ENCODE measurements at places on chromosomes 4 and X.

GRCh38 chr4:95091272-95091671 lies 333.5 kb downstream of the BMPR1B start:
- no peak for DNase-seq

DNA sequence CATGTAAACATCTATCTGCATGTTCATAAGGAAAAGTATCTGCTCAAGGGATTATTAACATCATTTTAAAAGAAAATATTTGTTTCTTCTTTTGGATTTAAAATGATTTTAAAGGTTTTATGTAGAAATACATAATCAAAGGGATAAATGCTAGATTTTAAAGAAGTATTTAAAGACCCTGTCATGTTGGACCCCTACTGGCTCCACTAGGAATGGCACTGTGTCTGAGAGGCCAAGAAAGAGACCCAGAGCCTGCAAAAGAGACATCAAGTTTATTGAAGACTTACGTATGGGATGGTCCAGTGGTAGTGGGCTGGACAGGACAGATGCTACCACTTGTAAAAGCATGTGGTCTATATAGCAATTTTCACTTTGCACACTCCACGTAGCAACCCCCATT lies 78.7 kb upstream of the PCDH18 start:
- no peak for DNase-seq

DNA sequence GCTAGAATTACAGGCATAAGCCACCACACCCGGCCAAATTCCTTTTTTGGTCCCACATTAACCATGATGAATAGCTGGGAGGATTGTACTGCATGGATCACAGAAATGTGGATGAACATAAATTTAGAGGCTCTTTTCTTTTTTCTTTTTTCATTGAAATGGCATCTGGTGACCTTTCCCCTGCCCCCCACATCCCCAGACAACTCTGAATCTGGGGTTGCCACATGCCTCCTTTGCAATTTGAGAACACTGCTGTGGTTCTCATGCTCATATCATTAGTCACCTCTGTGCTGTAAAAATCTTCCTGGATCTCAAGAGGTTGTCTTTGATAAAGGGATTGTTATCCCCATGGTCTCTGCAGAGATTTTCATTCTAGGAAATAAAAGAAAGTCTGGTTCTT lies 22.8 kb upstream of the FMR1NB start:
- DNase-seq, result no peak

- no peak for DNase-seq
These were observed 537.3 kb upstream of the FTHL17 start for GRCh38 chrX:31609130-31609529.

- no peak for DNase-seq
These were observed 3.8 kb downstream of the TET2 start for GRCh38 chr4:105150503-105150902.

DNA sequence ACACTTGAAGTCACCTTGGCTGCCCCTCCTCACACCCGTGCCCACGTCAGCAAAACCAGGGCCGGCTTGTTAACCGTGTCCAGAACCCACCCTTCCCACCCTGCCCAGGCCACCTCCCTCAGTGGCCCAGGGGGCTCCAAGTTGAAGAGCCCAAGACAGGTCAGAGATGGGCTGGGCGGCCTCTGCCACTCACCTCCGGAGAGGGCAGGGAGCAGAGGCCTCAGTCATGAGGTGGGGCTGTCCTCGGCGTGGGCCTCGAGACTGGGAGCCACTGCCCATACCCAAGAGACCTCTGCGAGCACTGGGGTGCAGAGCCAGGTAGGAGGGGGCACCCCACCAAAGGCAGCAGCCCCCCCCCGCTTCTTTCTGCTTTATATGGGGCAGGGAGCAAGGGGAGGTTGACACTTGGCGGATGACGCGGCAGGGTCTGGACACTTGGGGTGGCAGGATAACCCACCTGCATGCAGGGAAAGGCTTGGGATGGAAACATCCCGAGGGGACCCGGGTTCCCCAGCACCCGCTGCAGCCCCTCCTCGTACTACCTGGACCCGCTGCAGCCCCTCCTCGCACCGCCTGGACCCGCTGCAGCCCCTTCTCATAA lies 38.0 kb upstream of the SPON2 start:
- DNase-seq, result no peak

DNA sequence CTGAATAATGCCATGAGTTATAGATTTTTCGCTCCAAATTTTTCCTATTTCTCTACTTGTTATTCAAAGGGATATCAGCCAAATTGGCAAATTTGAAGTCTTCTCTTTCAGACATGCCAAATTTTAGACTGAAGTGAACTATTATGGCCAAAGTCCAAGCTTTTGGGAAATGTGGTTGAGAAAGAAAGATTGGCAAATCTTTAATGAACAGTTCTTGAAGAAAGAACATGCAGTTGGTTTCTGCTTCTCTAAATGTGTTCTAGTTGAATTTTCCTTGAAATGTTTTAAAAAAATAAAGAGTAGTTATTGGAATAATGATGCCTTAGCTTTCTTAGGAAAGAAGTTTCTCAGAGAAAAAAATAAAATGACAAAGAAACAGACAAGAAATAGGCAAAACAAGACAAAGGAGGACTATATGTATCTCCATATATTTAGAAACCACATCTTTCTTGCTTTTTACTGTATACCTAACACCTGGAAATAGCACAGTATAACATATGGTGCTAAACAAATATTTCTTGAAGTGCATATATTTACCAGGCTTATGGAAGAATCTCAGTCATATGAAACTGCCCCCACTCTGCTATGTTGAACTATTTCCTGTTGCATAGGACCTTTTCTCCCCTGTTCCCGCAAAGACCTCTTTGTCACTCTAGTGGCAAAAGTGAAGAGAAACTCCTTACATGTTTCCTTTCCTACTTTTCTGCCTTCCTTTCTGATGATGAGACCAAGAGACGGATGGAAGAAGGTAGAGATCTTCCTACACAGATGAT lies 250.0 kb downstream of the ARHGAP24 start:
- no peak for DNase-seq

GRCh38 chr4:151355155-151355554 lies 29.8 kb upstream of the SH3D19 start:
- no peak for DNase-seq

DNA sequence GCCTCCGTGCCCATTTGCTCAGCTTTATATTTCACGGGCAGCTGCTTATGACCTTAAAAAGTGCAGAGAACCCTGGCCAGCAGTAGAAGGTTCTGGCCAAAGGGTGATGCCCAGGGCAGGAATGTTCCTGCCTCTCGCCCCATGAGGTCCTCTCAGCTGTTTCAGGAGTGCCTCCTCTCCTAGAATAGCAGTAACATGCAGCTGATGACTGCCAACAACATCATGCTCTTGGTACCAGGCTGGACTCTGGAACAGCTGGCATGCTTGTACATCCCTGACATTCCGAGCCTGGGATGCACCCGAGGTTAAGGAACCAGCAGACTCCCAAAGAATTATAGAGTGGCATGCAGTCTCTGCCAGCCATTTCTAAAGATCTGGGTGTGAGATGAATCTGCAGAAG lies 11.7 kb upstream of the TENM3 start:
- no peak for DNase-seq

DNA sequence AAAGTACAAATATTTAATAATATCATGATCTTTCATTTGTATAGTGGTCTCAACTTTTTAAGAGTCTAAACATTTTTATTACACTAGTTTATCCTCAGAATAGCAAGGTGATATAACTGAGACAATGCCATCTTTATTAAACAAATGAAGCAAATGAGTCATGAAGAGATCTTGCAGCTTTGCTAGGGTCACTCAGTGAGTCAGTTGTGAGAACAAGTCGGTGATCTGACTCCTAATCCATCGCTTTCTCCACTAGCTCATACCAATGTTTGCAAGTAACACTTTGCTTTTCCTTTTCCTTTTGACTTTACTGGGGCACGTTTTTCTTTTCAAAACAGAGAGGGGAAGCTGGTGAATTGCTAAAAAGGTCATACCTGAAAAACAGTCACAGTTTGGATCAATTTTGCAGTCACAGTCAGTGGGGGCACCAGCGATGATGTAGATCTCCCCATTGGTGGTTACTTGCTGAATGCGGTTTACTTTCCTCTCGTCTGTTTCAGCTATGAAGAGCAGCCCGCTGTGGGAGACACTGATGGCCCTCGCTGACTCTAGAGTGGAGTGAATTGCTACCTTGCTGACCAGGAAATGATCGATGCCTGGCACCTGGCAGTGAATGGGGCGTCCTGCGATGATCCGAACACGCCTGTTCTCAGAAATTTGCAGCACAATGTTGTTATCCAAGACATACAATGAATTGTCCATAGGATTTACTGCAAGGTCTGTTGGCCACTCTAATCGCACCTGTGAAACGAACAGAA lies 75.7 kb downstream of the SH2D1A start:
- no peak for DNase-seq

DNA sequence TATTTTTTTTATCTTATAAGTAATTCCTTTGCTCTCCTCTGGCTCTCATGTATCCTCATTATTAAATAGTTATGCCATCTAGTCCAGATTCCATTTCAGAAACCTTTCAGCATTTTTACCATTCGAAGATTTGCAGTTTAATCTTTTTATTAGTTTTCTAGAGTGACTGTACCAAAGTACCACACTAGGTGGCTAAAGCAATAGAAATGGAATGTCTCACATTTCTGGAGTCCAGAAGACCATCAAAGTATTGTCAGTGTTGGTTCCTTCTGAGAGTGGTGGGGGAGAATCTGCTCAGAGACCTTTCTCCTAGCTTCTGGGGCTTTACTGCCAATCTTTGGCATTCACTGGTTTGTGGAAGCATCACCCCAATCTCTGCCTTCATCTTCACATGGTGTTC lies 3.7 kb upstream of the PNMA3 start:
- DNase-seq, result no peak

- peak; percentile 20 for DNase-seq
These were observed 7.3 kb downstream of the RPS4X start for GRCh38 chrX:72269671-72270251.
